Hematopoietic multipotent progenitor cell treated with erythropoietin and hydrocortisone succinate and interleukin-3 and kit ligand, for 17 days (in vitro differentiated cells): ENCODE measurements at places on chromosomes 2 and 18.

DNA sequence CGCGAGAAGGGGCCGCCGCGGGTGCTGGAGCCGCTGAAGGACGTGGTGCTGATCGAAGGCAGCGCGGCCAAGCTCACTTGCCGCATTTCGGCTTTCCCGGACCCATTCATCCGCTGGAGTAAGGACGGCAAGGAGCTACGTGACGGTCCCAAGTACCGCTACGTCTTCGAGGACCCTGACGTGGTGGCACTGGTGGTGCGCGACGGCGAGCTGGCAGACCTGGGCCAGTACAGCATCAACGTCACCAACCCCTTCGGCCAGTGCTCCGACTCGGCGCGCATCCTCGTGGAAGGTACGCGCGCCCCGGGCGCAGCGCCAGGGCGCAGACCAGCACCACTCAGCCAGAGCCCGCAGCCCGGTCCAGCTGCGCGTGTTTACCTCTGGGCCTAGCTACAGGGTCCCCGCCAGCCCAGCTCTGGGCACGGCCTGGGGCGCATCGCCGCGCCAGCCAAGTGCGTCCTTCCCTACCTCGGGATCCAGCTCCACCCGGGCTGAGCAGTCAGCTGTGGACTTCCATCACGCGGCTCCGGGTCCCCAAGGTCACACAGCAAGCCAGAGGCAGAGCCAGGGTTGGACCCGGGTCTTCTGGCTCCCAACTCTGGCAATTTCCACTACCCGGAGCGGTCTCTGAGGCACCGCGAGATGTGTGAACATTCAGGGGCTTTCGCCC is 1.7 kb upstream of the GMPPA start:
- no peak for DNase-seq

DNA sequence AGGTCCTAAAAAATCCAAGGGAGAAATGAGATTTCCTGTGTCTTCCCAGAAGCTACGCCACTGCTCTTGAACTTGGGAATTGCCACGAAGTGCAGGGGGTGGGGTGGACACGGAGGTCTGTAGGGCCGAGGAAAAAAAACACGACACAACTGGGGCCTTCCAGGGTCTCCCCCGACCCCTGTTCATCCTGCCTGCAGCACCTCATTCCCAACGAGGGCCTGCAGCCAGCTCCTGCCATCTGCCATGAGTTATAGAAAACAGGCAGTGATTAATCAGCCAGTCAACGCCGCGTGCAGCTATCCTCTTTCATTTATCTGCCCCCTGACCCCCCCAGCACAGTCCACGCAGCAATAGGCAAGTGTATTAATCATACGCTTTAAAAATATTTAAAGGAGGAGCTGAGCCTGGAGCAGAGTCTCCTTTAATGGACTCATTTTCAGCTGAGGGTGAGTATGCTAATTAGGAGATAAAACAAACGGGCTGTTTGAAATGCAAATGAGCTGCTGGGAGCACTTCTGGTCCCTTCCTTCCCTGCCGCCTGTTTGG is 209.9 kb downstream of the TFCP2L1 start:
- DNase-seq: peak; percentile 7

GRCh38 chr2:55283083-55283482 is 14.1 kb upstream of the MTIF2 start:
- DNase-seq: no peak

DNA sequence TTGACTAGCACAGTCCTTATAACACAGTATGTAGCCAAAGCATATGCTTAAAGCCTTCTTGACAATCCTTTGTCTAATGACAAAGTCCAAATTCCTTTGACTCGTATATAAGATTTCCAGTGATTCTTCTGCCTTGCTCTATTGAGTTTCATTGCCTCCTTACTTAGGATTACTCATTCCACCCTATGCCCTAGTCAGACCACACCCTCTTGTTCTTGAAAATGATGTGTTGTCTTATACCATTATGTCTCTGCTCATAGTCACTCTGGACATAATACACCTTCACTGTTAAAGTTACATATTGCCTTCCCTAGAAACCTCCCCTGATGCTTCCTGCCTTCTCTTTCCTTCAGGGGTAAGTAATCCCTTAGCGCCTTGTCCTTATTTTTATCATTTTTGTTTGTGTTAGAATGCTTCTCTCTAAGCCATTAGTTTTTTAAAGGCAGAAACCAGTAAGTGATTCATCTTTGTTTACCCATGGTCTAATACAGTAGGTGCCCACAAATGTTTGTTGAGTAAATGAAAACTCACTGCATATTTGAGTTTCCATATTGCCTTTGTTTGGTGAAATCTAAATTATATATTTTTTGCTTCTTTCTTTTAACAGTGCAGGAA is 19.3 kb downstream of the GPD2 start:
- DNase-seq: no peak

DNA sequence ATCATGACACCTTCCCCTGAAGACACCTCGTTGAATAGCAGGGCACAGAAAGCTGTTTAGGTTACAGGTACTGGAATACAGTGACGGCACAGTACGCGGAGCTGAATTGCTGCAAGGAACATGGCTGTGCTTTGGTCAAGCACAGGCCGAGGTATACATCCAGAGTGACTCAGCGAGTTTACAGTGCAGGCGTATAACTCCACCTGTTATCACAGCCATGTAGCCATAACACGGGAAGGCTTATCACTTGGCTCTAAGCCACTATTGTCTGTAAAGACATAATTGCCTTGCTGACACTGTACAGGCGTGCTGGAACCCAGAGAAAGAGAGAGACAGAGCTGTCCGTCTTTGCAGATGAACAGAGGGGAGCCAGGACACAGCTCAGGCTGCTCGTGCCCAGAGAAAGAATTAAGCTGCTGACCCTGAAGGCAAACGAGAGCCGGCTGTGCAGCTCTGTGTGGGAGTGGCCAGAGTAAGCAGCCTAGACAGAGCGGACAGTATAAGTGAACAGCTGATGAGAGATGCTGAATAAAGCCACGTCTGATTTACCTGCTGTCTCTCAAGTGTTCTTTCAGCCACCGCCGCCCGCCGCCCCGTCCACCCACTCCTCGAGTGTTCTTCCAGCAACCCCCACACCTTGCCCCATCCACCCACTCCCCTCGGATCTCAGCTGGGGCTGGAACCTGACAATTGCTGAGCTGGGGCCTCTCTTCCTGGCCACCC is 87.3 kb upstream of the PPP1CB start:
- DNase-seq: no peak

DNA sequence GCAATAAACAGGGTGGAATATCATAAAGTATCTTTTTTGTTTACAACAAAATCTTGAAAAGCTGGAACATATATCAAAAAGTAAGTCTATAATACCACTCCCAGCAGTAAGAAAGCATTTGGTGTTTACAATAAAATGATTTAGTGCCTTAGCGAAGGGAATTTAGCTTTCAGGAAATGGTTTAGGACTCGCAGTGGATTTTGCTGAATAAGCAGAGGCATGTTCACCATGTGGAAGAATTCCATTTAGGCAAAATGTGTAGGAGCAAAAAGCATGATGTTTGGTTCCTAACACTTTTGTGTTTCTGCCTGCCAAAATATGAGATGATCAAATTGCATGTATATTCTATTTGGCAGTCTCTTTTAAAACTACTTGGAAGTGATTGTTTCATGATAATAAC is 163.6 kb downstream of the AGPS start:
- no peak for DNase-seq

DNA sequence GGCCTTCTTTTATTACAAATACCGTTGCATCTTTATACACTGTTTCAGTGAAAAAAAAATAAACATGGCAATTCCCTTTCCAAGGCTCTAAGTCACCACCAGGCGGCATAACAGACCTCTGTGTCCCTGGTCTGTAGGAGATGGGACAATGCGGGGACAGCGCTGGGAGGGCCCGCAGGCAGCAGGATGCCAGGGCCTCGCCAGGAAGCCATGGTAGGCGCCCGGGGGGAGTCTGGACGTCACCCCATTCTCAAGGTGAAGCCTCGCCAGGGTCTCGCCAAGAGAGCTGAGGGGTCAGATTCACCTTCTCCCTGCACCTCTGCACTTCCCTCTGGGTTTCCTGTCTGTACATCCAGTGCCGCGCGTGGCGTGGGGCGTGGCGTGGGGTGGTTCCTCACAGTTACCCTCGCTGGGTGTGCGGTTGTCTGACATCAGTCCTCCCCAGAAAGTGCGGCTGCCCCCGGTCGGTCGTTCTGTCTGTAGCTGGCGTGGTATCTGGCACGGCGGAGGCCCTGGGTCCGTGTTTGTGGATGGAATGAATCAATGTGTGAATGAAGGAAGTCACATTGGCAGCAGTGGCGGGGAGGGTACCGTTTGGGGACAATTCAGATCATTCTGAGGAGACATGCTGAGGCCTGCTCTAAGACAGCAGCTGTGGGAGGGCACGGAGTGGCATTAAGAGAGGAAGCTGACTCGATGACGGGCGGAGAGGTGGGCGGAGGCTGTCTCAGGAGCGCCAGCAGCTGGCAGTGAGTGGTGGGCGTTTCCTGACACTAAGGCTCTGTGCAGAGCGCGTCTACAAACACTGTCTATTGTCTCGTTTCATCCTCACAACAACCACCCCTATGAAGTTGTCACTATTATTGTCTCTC is 46.0 kb downstream of the LRRFIP1 start:
- peak; percentile 62 for DNase-seq

GRCh38 chr2:44118257-44118656 is 50.4 kb upstream of the PPM1B start:
- no peak for DNase-seq

- DNase-seq: no peak
Observed at GRCh38 chr2:187051350-187051749, 202.4 kb upstream of the ZSWIM2 start.

GRCh38 chr2:26179446-26179913 is 6.6 kb downstream of the GAREM2 start:
- DNase-seq: no peak

GRCh38 chr18:23260926-23261590 is 125.8 kb downstream of the CABLES1 start:
- no peak for DNase-seq

GRCh38 chr18:46563317-46563716 is 93.7 kb downstream of the LOXHD1 start:
- no peak for DNase-seq

DNA sequence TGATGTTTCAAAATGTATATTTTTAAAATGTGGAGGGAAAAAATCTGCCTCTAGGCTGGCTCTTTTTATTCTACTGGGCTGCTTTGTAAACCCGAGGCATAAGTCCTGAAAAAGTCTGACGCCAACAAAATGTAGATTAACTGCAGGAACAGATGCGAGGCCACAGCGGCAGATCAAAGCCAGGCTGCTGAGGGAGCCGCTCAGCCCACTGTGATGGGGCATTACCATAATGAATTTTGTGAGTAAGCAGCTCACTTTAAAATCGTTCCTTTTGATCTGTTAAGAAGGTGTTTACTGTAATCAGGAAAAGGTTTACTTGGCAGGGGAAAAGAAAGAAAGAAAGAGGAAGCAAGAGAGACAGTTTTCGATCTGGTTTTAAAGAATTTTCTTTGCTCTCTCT is 269.0 kb downstream of the ICOS start:
- DNase-seq: no peak

GRCh38 chr2:213451542-213452239 is 167.4 kb downstream of the SPAG16 start:
- DNase-seq: peak; percentile 21

DNA sequence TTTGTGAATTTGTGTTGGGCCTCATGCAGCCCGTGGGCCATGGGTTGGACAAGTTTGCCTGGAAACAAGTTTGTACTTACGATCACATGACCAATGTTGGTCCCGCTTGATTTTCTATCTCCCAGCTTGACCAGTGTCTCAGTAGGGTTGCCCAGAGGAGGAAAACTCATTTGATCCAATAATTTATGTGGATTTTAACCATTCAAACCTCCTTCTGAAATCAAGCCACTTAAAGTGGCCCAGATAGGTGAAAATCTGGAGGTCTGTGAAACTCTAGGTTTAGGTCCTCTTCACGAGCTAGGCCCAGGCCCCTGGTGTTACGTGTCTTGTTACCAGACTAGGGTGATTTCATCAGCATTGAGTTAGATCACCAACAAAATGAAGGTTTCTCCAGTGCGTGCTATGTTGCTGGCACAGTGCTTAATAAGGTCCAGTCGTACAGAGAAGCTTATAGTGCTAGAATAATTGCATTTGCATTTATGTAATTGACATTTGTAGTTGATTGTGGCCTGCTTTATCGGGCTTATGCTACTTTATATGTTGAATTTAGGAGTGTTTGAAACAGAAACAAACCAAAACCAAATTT is 4.4 kb downstream of the ACTR2 start:
- DNase-seq: no peak

- DNase-seq: peak; percentile 31
Observed at GRCh38 chr2:37168217-37168981, 11.6 kb upstream of the EIF2AK2 start.
